Cardiac fibroblast (primary cell): ENCODE measurements at places on chromosomes 1 and 21.

GRCh38 chr1:183234660-183235476 lies 48.8 kb downstream of the LAMC2 start:
- DNase-seq: peak; percentile 99

DNA sequence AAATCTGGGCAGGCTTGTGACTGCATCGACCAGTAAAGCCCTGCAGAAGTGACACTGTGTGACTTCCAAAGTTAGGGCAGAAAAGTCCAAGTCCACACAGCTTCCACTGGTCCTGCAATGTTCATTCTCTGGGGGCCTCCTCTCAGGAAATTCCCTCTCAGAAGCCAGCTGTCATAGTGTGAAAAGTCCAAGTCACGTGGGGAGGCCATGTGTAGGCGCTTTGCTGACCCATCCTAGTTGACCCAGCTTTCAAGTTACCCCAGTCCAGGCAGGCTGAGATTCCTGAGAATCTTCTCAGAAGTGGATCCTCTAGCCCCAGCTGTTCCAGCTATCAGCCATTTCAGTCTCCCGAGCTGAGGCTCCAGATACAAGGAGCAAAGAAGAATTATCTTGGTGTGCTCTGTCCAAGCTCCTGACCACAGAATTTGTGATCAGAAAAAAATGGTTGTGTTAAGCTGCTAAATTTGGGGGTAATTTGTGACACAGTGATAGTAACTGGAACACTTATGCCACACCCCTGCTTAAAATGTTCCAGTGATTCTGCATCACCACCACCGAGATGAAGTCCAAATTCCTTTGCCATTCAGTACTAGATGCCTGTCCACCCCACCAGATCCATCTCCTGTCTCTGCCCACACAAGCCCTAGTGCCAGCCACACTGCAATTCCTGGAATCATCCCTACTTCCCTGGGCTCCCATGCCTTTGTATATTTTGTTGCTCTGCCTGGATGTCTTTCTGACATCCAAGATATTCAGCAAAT lies 2.5 kb upstream of the STUM start:
- no peak for DNase-seq

DNA sequence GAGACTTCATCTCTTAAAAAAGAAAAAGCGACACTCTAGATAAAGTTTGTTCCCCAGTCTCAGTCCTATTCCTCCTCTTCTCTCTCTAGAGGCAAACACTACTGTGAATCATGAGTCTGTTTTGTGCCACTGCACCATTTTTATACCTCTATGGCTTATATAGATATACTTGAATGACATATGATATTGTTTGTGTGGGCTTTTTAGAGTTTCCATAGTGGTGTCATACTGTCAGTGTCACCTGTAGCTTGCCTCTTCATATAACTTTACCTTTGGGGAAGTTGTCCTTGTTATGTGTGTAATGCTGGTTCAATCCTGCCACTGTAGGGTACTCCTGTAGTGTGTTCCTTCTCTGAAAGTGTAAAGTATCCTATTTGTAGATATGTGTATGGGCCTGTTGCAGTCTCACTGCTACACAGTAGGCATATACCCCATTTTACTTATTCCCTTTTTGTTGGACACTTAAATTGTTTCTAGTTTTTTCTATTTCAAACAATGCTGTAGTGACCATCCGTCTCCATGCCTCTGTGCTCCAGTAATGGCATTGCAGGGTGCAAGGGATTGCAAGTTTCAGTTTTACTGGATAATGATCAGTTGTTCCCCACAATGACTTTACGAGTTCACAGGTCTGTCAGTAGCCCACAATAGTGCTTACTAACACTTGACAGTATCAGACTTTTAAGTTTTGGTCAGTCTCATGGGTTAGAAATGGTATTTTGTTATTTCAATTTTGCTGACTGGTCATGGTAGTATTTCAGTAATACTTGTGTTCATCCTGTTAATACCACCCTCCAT lies 2.7 kb downstream of the PRMT2 start:
- DNase-seq: no peak

DNA sequence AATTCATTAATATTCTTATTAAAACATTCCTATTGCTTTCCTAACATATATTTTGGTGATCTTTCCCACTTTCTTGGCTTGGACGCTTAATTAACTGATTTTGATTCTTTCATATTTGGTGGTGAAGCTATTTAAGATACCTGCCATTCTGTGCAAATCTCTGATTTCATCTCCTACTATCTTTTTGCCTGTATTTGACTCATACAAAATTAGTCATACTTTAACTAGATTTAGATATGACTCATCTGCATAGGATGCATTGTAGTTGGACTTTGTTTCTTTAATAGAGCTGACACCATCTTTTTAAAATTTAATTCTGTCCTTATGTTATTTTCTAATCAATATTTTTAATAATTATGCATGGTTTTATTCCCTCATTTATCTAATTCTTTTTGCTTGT lies 93.8 kb upstream of the PLPPR4 start:
- DNase-seq: no peak

GRCh38 chr1:107879346-107879745 lies 85.6 kb downstream of the VAV3 start:
- peak; percentile 7 for DNase-seq

GRCh38 chr1:232766241-232766890 lies 38.9 kb upstream of the MAP10 start:
- no peak for DNase-seq

DNA sequence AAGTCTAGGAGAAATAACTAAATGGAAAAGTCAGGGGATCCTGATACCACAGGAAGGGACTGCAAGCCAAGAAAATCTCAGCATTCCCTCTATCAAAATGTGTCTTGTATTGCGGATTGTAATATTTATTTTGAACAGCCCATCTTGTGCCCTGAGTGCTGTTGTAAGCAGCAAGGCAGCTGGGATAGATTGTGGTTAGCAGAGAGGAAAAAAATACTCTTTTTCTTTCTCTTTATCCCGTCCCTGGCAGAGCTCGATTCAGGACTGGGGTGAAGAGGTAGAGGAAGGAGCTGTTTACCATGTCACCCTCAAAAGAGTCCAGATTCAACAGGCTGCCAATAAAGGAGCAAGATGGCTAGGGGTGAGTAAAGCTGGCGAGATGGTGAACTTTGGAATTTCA lies 1.2 kb downstream of the RGL1 start:
- DNase-seq: peak; percentile 46
